ENCODE measurements at places on chromosomes 4 and X.

DNA sequence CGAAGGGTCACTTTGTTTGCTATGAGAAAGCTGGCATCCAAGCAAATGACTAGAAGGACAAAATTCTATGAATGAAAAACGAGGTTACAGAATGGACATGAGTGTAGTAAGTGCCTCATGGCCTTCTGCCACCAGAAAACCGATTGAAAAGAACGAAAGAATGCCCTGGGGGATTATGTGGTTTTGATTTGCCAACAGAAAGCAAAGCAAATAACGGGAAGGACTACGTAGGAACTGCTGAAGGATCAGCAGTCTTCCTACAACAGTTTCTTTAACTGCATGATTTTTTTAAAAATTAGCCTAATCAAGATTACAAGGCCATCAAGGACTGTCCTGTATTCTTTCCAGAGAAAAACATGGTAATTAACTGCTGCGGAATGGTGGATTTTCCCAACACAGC, 50.6 kb downstream of the NRK start:
- DNase-seq, result no peak

- no peak for DNase-seq
Observed at GRCh38 chr4:70739496-70740337, 18.0 kb downstream of the RUFY3 start.

DNA sequence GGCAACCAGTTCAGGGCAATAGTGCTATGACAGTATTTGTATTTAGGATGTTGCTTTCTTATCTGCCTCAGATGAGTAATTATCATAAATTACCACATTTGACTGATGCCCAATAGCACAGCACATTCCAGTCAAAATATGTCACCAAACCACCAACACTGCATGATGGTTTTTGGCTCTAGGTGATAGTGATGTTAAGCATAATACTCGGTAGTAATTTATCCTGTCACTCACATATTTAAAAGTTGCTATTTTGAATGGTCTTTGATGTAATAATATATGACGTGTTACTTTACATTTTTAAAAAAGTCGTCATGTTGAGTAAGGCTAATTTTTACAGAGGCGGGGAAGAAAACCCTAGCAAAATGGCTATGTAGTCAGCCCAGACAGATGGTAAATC, 42.5 kb downstream of the UNC5C start:
- no peak for DNase-seq

DNA sequence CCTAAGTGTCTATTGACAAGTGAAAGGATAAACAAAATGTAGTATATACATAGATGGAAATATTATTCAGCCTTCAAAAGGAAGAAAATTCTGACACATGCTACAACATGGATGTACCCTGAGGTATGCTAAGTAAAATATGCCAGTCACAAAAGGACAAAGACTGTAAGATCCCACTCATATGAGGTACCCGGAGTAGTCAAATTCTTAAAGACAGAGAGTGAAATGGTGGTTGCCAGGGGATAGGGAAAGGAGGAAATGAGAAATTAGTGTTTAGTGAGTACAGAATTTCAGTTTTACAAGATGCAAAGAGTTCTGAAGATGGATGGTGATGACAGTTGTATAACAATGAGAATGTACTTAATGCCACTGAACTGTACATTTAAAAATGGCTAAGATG, 102.3 kb upstream of the NAP1L5 start:
- DNase-seq, result no peak

GRCh38 chrX:24145303-24146186, 4.0 kb upstream of the ZFX start:
- DNase-seq, result no peak

DNA sequence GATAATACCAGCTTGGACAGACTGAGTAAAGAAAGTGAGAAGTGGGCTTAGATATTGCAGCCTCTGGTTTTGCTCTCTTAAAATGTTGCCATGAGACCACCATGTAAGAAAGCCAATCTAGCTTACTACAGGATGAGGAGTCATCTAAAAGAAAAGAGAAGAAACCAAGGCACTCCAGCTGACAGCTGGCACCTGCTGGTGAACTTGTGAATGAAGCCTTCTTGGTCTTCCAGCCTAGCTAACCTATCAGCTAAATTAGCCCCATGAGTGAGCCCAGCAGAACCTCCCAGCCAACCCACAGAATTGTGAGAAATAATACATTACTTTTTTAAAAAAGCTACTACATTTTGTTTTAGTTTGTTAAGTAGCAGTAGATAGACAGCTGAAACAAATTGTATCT, 154.5 kb upstream of the QRFPR start:
- DNase-seq, result no peak

GRCh38 chrX:149950681-149951080, 12.4 kb upstream of the EOLA2 start:
- DNase-seq, result no peak

GRCh38 chr4:108512615-108513505, 107.5 kb upstream of the RPL34 start:
- peak; percentile 40 for DNase-seq

GRCh38 chrX:143027275-143027674, 1.5 kb downstream of the SPANXN4 start:
- no peak for DNase-seq

GRCh38 chrX:136766785-136767103, 14.0 kb downstream of the ARHGEF6 start:
- no peak for DNase-seq

DNA sequence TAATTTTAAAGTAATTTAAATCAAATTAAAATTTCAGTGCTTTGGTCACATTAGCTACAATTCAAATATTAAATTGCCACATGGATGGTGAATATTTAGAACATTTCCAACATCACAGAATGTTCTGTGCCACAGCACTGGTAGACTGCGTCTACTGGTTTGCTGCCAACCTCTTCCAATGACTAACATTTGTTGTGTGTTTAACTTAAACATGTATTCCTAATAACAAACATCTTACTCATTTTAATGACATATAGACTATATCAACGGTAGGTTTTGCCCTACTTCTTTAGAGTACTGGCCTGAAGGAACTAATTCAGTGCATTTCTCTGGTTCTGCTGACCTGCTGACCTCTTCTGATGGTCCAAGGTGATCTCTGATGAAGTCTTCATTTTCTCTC, 157.6 kb downstream of the DCK start:
- no peak for DNase-seq

DNA sequence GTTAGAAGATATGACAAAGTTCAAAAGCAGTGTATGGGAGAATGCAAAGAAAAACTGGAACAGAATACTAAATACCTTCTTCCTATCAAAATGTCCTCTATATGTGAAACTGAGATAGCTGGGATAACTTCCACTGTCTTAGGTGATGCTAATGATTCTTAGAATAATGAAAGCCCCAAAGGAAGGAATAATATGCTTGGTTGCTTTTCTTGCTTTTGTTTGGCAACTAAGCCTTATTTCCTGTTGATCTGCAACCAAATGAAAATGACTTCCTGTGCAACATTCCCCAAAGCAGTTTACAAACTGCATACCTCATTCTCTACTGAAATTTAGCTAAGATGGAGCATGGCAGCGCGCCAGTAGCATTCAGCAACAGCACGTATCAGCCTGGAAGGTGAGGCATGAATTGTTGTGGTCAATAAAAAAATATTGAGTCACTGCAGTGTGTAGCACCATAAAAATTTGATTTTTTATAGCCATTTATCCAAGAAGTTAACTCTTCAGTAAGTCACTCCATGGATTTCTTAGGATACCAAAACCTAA, 18.7 kb downstream of the NDNF start:
- no peak for DNase-seq

DNA sequence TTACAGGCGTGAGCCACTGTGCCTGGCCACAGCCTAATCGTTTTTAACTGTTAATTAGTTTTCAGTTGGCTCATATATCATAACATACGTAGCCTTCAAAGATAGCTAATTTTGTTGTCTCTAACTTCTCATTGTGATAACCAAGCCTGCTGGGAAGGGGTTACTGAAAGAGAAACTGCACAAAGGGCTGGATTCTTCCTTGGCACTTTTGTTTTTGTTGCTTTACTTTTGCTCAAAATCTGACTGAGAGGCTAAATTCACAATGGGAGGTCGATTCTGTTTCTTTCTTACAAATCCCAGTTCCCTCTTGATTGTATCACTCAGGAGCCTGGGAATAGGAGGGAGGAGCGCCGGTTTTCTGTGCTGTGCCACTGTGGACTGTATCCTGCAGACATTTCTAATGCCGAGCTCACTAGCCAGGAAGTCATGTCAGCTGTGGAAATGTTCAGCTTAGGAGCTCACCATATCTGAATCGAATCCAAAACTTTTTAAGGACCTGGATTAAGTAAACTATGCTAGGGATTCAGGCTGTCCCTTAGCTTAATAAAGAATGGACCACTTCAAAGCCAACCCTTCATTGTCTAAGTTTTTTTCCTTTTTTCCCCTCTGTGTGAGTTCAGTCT, 120.5 kb upstream of the FAT1 start:
- peak; percentile 41 for DNase-seq

DNA sequence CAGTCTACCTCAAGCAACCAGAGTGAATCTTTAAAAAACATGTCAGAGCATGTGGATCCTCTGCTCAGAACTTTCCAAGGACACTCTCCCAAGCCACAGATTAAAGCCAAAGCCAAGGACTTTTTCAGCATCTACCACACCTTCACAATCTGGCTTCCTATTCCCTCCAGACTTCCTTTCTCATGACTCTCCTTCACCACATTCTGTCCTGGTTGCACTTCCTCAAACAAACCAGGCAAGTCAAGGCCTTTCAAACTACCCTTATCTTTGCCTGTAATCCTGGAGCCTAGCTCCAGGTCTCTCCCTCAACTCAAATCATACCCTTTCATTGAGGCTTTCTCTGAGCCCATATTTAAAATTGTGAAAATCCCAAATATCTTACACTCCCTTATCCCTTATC, 191.6 kb upstream of the GALNTL6 start:
- no peak for DNase-seq

DNA sequence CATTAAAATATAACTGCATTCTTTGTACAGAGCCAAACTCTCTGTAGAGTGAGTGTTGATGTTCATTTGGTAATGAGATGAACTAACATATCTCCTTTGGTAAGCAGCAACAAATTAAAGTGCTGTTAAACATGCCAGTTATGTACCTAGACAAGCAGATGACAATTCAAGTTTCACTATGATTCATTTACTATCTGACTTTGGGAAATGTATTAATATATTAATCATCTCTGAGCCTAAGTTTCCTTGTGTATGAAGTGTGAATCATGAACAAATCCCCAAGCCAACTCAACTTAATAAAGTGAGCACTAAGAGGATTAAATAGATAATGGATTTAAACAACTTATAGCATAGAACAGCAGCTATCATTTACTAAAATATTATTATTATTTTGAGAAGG, 1044.2 kb downstream of the GLUD2 start:
- no peak for DNase-seq

GRCh38 chr4:7364979-7365378, 69.8 kb downstream of the PSAPL1 start:
- no peak for DNase-seq

- no peak for DNase-seq
Observed at GRCh38 chr4:75071317-75071716, 138.4 kb downstream of the PARM1 start.

DNA sequence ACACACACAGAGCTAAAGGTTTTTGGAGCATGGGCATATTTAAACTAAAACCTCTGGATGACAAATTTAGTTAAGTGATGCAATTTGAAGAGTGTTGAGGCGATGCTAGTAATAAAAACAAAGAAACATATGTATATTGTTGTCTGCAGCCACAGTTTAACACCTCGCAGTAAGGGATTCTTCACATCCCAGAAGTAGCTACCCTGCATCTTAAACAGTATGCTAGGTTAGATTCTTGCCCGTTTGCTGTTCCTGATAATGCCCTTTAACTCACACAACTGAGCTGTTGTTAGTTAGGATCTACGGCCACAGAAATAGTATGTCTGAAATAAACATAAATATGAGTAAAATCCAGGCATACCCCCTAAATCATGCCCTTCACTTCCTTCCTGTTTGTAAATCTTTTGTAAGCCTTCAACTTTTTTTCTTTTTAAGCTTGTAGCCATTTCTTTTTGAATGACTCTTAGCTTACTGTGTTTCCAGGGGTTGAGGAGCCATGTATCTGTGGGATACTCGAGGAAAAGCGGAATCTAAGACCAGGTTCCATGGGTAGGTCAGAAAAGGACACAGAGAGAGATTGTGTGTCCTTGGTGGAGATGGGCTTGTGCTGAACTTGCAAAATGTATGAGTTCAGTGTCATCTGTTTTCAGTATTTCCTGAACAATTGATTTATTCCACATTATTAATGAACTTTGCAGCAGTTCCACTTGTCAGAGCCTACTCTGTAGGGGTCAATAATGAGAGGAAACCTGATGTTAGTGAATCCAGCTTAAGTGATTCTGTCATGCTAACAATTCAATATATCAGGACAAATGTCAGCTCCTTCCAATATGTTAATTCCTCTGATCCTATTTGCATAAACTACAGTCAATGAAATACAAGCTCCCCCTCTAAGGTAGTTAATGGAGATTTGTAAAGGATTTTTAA, 349.6 kb downstream of the GPAT3 start:
- no peak for DNase-seq

DNA sequence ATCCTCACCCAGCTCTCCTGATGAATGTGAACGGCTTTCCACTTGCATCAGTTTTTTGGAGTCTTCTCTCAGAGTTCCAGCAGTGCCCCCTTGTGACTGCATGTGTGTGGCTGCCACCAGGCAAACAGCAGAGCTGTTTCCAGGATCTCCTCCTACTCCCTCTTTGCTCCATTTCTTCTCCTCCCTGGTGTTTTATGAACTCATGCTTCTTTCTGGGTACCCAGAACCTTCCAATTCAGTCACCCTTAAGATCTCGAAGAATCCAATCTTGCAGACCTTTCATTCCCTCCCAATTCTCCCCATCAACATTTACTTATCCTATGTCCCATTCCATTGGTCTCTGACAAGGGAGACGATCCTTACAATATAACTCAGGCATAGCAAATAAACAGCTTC, 6.8 kb upstream of the TCEANC start:
- DNase-seq, result peak; percentile 64

DNA sequence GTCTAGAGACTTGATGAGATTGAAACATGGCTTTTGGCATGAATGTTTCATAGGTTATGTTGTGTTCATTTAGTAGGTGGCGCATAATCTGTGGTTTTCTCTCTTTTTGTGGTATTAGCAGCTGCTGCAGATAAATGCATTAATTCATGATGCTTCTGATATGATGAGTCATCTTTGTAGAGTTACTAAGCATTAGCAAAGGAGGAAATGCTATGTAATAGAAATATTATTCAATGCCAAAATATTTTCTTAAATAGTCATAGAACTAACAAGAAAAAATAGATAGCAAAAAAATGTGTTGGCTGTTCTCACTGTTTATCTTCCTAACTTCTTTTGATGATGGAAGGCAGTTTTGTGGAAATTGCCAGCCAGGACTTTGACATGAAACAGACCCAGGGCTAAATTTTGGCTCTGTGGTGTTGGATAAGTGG, 3.6 kb downstream of the ZXDB start:
- DNase-seq, result no peak

GRCh38 chrX:87517571-87518141, at the start of gene KLHL4:
TSS of gene KLHL4 (plus strand) at chrX:87517802. CDS start at chrX:87517894, 92 bp downstream.
- DNase-seq, result peak; percentile 17
